ENCODE measurements at places on chromosomes 16 and 17.

- DNase-seq = no peak
Observed at GRCh38 chr16:84559311-84559932, 55.0 kb upstream of the MEAK7 start.

DNA sequence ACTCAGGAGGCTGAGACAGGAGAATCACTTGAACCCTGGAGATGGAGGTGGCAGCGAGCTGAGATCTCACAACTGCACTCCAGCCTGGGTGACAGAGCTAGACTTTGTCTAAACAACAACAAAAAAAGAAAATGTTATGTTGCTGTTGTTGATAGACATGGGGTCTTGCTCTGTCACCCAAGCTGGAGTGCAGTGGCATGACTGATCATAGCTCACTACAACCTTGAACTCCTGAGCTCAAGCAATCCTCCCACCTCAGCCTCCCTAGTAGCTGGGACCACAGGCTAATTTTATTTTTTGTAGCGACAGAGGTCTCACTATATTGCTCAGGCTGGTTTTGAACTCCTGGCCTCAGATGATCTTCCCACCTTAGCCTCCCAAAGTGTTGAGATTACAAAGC, 20.0 kb downstream of the FBXO47 start:
- DNase-seq = no peak

GRCh38 chr17:57747221-57748017, 2.3 kb upstream of the CCDC182 start:
- peak; percentile 57 for DNase-seq

- DNase-seq = no peak
Observed at GRCh38 chr16:49527611-49528010, 154.0 kb downstream of the C16orf78 start.

GRCh38 chr17:42153919-42154742, 658 bp downstream of the RAB5C start:
- DNase-seq = no peak

DNA sequence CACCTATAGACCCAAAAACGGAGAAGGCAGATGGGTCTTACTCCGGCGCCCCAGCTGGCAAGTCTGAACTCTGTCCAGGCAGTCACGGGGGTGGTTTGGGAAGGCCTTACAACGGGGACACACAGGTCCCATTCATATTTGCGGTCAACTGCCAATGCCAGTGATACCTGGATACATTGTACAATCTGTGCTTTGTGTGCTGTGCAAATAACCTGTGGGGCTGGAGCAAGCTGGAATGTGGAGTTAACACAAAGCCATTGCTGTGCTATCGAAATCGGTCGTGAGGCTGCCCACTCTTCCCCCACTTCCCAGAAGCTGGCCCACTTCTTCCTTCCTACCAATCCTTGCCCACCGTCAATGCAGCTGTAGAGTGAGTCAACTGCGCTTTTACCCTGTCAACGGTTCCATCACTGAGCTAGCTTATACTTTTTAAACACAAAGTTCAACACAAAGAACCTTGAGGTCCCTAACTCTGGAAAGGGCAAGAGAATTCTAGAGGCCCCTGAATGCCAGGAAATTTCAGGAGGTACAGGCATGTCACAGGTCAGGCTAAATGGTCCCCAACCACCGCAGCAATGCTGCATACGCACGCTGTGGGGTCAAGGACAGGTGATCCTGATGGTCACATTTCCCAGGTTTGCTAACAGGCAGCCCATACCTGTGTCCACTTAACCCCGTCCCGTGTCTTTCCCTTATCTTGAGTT, 122.8 kb downstream of the ZFHX3 start:
- no peak for DNase-seq

DNA sequence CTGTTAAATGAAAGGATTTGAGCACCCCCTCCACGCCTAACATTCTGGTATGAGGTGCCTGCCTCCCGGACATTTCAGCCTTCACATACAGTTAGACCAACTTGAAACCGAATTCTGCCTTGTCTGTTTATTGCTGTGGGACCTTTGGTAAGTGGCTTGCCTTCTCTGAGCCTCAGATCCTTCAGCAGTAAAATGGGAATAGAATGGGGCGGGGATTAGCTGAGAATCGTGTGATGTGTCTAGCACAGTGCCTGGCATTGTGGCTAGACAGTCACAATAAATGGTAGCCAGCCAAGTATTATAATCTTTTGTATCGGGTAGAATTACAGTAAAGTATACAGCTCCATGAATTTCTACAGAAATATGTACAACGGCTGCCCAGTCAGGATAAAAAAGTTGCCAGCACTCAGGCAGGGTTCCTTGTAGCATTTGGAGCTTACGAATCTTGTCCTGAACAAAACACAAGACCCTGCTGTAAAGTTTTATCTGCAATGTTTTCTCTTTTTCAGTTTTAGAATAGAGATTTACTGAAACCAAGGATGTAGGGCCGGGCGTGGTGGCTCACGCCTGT, 786 bp downstream of the TMC7 start:
- DNase-seq = no peak

DNA sequence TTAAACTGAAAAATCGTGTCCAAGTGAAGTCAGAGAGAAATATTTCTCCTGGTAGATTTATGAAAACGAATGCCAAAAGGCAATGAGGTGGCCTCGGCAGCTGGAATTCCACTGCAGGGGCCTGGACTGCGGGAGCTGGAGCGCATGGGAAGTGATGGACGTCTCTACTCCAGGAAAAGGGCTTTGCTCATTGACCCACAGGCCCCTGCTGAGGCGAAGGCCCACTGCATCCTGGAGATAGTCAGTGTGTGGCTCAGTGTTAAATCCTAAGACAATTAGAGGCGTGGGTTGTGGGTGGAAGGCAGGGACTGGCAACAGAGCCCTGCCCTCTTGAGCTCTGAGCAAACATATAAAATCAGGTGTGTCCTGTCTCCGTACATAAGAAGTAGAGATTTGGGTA, 191.4 kb downstream of the SLC39A11 start:
- DNase-seq = no peak

DNA sequence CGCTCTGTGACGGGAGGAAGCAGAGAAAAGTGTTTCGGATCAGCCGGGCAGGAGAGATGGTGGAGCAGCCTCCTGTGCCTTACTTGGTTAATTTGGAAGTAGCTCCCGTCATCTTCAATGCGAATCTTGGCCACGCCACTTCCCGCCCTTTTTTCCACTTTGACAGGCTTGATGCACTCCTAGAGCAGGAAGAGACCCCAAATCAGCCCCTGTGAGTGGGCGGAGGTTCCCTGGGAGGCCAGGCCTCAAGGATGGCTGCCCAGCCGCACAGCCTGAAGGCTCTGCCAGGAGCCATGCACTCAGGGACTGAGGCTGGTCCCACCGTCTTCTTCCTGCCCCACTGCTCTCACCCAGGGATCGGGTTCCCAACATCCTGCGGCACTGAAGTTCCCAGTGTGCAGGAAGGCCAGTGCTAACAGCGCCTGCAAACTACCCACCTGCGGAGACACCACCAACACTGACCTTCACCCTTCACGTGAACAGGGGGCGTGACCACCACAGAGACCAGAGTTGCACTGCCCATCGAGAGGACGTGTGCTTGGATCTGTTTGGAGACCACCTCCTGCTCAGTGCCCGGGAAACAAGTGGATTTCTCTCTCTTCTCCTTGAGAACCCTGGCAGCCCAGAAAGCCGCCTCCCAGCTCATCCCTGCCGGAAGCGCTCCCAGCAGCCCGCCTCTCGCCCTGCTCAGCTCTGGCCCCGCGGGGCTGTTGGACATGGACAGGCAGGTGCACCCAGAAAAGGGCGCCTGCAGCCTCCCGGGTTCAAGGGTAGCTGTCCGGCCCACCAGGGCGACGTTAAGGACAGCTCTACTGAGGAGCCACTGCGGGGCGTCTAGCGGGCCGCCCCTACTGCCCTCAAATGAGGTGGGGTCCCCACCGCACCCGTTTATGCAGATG, 988 bp downstream of the CIAO3 start:
- no peak for DNase-seq

DNA sequence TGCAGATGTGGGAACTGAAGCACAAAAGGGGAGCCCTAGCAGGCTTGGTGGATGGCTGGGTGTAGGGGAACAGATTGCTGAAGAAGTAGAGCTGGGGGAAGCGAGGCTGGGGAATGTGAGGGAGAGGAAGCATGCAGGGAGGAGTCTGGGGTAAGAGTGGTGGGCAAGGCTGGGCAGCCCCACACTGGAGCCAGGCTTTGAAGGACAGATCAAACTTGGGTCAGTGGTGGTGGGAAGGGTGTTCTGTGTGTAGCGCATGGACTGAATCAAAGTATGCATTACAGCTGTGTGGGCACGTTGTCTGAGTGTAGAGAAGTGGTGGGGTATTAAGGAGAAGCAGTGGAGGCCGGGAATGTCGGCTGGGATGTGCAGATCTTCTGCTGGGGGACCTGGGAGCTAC, 116.0 kb downstream of the CYLD start:
- DNase-seq = no peak

- no peak for DNase-seq
Observed at GRCh38 chr17:79007504-79008381, 1.8 kb downstream of the CANT1 start.

- DNase-seq = no peak
Observed at GRCh38 chr16:69181-69580, 3.2 kb downstream of the RHBDF1 start.

DNA sequence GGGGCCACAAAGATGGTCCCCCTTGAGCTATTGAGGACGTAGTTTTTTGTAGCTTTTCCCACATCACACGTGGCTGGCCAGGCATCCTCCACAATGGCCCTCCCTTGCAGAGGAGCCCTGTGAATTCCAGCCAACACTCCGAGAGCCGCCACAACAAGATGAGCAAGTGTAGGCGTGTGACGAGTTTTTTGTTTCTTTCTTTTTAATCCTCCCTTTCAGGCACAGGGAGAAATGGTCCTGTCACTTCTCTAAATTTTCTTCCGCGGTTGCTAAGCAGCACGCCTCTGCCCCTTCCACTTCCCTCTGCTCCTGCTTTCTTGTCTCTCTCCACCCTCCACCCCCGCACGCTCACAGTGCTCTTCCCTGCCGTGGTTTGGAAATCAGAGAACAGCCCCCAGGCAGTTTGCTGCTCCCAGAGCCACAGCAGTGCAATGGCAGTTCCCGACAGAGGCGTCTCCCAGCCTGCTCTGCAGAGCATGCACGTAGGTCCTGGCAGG, 68.0 kb upstream of the MRTFB start:
- peak; percentile 46 for DNase-seq

GRCh38 chr17:29347831-29348629, 42.1 kb upstream of the TAOK1 start:
- no peak for DNase-seq

- peak; percentile 52 for DNase-seq
Observed at GRCh38 chr17:29591146-29591736, 1.7 kb upstream of the ANKRD13B start.

DNA sequence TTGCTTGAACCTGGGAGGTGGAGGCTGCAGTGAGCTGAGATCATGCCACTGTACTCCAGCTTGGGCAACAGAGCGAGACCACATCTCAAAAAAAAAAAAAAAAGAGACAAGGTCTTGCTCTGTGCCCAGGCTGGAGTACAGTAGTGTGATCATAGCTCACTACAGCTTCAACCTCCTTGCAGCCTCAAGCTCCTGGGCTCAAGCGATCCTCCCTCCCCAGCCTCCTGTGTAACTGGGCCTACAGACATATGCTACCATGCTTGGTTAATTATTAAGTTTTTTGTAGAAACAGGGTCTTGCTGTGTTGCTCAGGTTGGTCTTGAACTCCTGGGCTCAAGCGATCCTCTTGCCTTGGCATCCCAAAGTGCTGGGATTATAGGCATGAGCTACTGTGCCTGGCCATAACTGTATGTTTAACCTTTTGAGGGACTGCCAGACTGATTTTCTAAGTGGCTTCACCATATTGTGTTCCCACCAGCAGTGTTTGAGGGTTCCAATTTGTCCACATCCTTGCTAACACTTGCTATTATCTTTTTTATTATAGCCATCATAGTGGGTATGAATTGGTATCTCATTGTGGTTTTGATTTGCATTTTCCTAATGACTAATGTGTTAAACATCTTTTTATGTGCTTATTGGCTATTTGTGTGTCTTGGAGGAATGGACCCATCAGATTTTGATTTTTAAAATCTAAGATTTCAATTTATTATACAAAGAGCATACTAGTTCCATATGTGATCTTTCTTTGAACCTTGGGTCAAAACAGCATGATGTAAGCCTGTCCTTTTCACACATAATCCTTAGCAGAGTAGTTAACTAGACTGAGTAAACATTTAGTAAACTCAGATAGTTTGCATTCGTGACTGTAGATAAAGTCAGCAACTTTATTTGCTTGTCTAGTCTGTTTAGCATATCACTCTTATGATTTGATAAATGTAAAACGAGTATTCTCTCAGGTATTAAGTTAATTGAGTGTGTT, 38.1 kb upstream of the KPNB1 start:
- DNase-seq = no peak

DNA sequence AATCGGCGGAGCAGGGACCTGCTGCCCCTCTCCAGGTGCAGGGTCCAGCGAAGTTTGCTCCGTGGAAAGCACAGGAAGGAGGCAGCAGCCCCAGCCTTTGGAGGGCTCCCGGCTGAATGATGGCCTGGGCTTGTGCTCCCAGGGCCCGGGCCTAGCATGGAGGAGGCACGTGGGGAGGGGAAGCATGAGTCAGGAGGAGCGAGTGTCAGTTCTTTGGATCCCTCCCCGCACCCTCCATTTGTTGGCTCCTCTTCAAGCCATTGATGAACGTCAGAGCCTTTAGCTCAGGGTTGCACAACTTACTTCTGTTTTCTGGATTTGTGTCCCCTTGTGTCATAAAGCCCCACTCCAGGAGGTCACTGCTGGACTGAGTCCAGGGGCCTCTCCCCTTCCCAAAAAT, 25.8 kb downstream of the TTYH2 start:
- DNase-seq = no peak

GRCh38 chr16:24572069-24572468, 32.7 kb downstream of the RBBP6 start:
- no peak for DNase-seq

- DNase-seq = no peak
Observed at GRCh38 chr16:53920988-53921387, 217.0 kb downstream of the FTO start.

DNA sequence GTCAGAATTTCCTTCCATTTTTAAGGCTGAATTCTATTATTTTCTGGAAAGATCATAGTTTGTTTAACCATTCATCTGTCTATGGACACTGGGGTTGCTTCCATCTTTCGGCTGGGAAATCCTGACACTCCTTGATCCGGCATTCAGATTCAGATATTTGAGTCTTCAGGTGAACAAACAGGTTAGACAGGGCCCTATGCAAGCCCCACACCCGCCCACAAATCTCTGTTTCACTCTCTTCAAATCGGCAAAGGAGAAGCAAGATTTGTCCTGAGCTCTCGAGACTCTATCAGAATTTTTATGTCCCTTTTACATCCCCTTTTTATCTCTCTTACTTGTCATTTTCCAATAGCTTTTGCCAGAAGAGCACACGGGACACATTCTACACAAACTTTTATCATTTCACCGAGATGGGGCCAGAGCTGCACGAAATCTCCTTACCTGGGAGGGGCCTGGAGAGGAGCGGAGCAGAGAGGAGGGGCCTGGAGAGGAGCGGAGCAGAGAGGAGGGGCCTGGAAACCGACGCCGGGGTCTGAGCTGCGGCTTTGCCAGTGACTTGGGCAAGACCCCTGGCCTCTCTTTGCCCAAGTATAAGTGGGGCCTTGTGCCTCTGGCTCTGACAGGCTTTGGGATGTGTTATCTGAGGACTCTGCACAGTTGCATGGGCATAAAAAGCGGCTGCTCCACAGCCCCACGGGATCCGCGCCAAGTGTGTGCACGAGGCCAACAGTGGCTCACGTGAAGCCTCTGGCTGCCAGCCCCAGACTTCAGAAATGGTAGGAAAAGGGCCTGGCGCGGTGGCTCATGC, 54.3 kb upstream of the RBFOX3 start:
- no peak for DNase-seq

GRCh38 chr16:4239020-4239419, 2.9 kb downstream of the SRL start:
- DNase-seq = no peak
